Glutamatergic neuron (in vitro differentiated cells): ENCODE measurements at places on chromosomes 6 and 20.

DNA sequence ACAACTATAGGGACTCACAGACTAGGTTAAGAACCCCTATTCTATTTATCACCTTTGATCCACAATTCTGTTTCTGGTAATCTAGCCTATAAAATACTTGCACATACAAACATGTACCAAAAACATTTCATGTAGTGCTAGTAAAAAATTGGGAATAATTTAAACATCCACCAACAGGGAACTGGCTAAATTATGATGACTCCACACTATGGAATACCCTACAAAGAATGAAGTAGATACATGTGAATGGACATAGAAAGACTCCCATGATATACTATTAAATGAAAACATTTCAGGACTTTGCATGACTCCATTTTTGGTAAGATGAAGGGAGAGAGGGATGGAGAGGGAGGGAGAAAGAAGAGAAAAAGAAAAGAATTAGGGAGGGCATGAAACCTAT, 58.2 kb downstream of the ZHX3 start:
- no peak for DNase-seq

DNA sequence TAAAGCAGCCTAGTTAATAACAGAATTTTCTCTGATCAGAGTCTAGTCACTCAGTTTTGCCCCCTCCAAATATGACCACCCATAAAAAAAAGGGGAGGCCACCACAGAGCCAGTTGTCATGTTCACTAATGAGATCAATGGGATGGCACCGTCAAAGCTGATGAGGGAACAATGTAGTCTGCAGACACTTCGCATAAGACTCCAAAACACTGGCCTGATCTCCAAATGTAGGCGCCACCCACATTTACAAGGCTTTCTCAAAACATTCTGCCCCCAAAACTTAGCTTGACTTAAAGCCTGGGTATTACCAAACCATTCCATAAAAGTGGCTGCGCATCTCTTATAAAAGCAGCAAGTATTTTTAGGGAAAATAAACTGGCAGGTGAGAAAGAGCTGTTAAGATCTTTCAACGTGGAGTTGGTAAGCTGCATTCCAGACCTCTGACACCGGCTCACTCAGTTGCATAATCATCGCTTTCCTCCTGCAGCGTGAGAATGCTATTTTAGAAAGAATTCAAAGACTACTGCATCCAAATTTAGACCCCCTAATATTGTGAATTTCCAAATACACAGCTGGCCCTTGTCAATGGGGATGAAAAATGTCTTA, 59.3 kb downstream of the TBC1D7 start:
- DNase-seq: no peak

DNA sequence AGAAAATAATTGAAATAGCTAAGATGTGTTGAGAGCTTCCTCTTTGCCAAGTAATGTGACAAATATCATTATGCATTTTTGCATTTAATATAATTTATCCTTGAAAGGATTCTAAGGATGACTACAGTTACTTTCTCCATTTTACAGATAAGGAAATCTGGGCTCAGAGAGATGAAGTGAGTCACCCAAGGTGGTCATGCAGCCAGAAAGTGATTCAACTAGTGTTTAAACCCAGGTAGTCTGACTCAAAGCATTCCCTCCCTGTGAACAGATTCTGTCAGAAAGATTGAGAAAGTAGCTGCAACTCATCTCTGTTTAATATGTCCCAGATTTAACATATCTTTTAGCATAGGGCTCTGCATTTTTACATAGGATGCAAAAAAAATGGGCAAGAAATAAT, 28.1 kb downstream of the NRSN1 start:
- DNase-seq: no peak

DNA sequence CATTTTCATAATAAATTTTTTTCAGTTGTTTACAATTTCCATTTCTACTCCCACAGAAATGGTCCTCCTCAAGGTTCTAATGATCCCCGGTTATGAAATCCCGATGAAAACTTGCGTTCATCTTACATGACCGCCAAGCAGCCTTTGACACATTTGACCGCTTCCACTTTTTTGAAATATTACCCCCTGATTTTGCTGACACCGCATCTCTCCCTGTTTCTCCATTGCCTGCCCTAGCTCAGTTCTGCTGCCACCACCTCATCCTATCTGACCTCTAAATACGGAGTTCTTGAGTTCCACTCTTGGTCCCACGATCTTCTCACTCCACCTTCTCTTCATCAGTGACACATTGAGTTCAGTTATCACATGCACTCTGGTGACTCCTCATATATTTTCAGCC, 74.1 kb downstream of the SLC35B3 start:
- no peak for DNase-seq

GRCh38 chr6:54427396-54427937, 119.2 kb downstream of the TINAG start:
- DNase-seq: no peak

- no peak for DNase-seq
These were observed 9.4 kb upstream of the CRIP3 start for GRCh38 chr6:43318011-43318410.

- DNase-seq: no peak
These were observed 31.7 kb downstream of the NCR2 start for GRCh38 chr6:41367061-41367460.

- no peak for DNase-seq
These were observed 10.0 kb downstream of the BPHL start for GRCh38 chr6:3128356-3129108.

GRCh38 chr6:131916847-131917246, 34.3 kb downstream of the CCN2 start:
- no peak for DNase-seq

- DNase-seq: no peak
These were observed 95.1 kb downstream of the LIN28B start for GRCh38 chr6:105051941-105052471.

- peak; percentile 35 for DNase-seq
These were observed 604.6 kb downstream of the TFAP2A start for GRCh38 chr6:9810286-9810685.

GRCh38 chr20:36094497-36094896, 60.0 kb upstream of the EPB41L1 start:
- no peak for DNase-seq

- DNase-seq: no peak
These were observed 9.7 kb downstream of the NOTCH4 start for GRCh38 chr6:32214126-32214525.

GRCh38 chr6:164273491-164273890, 859.0 kb downstream of the QKI start:
- no peak for DNase-seq

DNA sequence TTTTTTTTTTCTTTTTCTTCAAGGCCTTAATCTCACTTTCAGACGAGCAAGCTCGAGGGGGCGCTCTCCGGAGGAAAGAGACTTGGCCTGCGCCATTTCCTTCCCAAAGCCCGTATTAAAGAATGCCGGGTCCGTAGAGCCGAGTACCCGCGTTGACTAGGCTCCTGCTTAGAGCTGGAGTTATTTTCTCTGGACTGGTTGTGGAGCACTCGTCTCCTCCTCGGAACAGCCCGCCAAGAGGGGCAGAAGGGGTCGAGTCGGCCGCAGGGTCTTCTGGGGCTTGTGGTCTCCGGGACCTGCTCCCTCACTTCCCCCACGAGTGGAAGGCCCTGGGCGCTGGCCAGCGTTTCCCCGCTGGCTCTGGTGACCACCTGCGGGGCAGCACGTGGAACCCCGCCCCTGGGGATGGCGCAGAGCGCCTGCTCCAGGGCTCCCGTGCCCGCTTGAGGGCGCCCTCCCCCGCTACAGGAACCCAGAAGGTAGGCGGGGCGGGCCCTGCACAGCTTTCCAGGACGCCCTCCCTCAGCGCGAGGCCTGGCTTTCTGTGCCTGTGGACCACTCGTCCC, 2.7 kb upstream of the MEI4 start:
- DNase-seq: peak; percentile 87

GRCh38 chr6:113825781-113826180, 31.4 kb upstream of the MARCKS start:
- peak; percentile 35 for DNase-seq
